ENCODE measurements at places on chromosomes 11 and 22.
A peak's percentile ranks its signal among the peaks of the same experiment; 100 is the strongest.

DNA sequence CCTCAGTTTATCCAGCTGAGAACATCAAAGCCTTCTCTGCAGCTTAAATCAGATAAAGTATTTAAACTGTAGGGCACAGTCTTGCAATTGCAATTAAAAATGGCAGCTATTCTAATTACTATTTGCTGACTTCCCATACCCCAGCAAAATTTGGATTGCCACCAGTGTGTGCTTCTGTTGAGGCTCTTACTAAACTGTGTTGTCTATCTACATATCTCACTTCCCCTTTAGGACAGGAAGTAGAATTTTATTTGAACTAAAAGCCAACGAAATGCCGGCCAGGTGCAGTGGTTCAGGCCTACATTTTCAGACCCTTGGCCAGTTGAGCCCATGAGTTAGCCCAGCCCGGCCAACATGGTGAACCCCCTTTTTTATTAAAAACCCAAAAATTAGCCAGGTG, 7.1 kb downstream of the SAA4 start:
- no peak for DNase-seq

DNA sequence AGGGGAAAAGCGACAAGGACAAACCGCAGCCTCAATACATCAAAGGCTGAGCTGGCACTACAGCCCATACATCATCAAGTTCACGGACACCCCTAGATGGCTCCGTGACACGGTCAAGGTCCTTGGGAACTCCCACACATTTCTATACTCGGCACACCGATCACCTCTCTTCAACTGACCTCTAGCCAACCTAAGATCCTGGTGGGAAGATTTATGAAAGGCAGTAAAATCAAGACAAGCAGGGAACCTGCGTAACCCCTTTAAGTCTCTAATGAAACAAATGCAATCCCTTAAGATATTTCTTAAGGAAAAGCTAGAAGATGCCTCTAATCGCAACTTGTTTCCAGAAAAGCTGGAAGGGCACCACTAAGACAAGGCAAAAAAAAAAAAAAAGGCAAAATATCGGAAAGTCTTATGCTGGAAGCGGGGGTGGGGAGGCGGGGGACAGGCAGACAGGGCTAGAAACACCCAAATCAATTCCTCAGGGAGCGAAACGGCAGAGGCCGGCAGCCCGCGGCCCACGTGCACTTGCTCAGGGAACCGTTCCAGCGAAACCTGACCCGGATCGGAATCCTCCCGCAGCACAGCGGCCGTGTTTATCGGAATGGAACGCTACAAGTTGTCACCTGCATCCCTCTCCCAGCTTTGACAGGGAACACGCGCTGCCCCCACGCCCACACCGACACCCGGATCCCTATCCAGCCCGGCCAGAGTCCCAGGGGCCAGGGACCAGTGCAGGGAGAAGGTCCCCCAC, 1.4 kb downstream of the ARHGAP20 start:
- no peak for DNase-seq

DNA sequence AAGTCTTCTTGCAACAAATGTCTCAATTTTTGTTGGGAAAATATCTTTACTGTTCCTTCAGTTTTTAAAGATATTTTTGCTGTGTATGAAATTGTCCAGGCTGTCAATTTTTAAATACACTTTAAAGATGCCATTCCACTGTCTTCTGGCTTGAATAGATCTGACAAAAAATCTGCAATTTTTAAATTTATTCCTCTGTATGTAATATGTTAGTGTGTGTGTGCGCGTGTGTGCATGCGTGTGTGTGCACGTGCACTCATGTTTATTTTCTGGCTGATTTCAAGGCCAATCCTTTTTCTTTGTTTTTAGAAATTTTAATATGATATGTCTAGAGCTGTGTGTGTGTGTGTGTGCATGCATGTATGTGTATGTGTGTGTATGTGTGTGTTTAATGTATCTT, 263.2 kb upstream of the SESN3 start:
- DNase-seq, result no peak

- peak; percentile 25 for DNase-seq
Measured at GRCh38 chr22:46614025-46614931, 5.9 kb upstream of the GRAMD4 start.

DNA sequence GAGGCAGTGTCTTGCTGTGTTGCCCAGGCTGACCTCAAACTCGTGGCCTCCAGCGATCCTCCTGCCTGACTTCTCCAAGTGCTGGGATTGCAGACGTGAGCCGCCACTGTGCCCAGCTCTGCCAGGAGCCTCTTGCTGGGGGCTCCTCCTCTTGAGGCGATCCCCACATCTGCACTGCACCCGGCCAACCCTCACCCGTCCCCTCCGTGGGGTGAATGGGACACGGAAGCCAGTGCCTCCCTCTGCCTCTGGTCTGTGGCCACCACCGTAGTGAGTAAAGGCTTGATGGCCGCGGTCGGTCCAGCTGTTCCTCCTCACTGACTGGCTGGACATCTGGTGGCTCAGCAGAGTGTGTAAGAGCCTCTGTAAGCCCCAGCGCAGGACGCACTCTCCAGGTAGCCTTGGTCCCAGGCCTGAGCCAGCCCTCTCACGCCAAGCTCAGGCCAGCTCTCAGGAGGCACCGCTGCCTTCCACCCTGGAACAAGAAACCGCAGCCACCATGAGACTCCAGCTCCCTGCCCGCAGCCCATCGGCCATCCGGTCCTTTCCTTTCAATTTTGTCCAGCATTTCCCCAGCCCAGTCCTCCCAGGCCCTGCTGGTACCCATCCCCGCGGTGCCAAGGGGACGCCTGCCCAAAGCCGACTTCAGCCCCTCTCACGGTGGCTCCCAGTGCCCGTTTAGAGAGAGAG, 100.3 kb downstream of the BRD1 start:
- no peak for DNase-seq

- DNase-seq, result no peak
Measured at GRCh38 chr22:45268167-45268957, 16.4 kb upstream of the UPK3A start.

DNA sequence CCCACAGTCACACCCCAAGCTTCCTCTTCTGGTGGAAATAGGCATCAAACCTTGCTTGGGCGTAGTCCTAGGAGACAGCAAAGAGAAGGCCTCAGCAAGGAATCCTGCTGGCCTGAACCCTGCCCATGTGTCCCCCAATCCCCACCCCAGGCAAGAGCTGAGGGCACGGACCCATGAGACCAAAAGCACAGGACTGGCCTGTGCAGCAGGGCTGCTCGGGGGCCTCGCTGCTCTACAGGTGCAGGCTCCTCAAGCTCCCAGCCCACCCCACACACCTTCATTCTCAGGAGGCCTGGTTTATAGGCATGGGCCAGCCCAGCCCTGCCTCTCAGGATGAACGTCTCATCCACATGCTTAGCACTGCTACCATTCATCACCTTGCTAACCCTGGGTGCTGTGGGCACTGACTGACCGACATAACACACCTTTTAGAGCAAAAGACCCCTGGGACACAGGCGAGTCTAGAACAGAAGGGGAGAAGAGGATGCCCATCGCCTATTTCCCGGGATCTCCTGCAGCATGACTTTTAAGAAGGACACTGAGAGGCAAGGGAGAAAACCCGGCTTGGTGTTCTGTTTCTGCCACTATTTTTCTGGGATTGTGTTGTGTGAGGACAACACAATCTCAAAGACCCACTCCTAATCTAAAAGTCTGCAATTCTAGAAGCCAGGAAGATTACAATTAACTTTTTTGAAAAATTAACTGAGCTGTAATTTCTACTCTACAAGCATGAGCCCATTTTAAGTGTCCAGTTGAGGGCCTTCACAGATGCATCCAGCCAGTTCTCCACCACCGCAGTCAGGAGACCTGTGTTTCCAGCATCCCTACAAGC, 15.4 kb downstream of the TCIRG1 start:
- DNase-seq, result no peak

- no peak for DNase-seq
Measured at GRCh38 chr11:134646561-134646960, 234.5 kb upstream of the B3GAT1 start.

DNA sequence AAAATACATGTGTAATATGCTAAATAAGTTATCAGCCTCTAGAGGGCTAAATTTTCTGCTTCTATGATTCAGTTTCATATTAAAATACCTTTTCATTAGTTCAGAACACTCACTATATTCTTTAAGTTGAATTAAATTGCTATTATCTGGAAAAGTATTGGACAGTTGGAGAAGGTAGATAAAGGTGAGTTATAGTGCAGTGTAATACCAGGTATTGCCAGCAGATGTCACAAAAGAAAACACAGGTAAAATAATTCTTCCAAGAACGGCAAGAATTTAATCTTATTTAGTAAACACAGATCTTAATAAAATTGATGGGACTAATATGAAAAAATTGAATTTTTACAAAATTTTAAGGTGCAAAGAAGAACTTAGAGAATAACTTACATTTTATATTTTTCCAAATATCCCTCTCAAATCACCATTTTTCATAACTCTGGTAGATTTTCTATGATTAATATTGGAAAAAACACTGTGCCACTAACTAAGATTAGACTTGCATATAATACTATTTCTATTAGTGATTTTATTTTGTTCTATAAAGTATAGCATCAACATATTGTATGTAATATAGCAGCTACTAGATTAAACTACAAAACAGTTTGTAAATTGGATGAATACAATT, 1.7 kb upstream of the LRRC4C start:
- no peak for DNase-seq

DNA sequence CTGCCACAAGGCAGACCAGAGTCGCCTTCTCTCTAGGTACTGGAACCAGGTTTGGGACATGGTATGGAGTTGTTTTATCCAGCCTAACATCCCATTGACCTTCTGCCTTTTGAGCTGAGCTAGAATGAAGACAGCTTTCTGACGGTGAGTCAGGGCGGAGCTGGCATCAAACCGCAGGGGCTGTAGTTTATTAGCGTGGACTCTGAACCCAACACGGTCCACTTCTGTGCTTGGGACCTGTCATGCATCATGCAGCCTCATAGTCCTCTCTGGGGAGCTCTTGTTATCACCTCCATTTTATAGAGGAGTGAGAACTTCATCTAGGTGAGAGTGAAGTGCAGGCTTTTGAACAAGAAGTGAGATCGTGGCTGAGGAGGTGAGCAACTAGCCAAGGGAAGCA, 8.3 kb downstream of the GAL3ST1 start:
- DNase-seq, result no peak

- no peak for DNase-seq
Measured at GRCh38 chr11:65150509-65151299, 16.4 kb upstream of the SYVN1 start.

DNA sequence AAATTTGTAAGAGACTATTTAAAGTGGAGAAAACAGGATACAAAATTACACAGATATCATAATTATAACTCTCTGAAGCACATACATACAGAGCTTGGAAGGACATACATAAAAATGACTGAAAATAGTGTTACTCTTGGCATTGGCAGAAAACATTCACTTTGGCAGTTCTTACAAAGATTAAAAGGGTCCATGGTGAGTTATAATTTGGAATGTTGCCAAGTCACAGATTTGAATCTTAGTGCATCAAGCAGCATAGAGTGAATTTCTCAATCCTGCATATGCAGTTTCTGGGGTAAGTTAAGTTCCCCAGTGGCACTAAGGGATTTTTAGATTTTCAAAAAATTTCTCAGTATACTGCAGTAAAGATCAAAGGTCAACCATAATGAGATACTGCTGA, 115.9 kb downstream of the CCDC81 start:
- DNase-seq, result no peak

- DNase-seq, result no peak
Measured at GRCh38 chr11:64314805-64315561, 2.4 kb downstream of the TRMT112 start.

- no peak for DNase-seq
Measured at GRCh38 chr22:29004647-29005371, 56.8 kb downstream of the C22orf31 start.

- no peak for DNase-seq
Measured at GRCh38 chr22:41223535-41223934, 17.2 kb downstream of the CHADL start.

DNA sequence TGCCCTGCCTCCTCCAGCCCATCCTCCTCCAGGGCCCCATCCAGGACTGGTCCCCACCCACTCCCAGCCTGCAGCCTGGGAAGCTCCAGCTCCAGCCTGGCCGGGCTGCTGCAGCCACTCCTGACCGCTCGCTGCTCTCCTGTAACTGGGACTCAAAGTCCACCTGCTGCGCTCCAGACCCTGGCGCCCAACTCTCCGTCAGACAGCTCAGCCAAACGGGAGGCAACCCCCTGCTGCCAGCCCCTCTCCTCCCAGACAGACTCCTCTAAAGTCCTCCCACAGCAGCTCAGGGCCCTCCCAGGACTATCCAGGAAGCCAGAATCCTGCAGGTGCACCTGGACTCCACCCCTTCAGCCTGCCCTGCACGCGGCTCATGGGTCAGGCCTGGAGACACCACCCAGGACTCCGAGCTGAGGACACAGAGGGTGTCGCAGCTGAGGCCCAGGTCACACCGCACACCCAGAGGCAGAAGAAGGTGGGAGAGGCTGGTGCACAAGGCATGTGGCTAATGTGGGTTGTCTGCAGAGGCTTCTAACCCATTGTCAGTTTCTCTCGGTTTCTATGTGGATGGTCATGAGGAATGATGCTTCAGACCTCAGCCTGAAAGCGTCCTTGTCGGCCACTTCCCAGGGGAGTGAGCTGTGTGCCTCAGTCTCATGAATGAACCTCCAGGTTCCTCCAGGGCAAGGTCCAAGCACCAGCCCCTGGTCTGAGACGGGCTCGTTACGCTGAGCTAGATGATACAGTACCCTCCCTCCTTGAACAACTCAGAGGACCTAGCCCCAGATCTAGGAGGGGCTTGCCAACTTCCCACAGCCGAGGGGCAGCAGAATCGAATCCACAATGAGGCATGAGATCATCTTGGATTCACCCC, 1514.8 kb downstream of the TBC1D22A start:
- no peak for DNase-seq

DNA sequence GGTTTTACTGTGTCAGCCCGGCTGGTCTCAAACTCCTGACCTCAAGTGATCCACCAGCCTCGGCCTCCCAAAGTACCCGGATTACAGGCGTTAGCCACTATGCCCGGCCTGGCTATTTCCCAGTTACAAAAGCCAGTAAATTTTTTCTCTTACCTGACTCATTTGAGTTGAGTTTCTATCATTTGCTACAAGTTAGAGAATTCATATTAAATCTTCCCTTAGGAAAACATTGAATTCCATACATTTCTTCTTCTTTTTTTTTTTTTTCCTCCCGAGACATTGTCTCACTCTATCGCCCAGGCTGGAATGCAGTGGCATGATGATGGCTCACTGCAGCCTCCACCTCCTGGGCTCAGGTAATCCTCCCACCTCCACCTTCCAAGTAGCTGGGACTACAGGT, 26.0 kb downstream of the CHEK2 start:
- no peak for DNase-seq

DNA sequence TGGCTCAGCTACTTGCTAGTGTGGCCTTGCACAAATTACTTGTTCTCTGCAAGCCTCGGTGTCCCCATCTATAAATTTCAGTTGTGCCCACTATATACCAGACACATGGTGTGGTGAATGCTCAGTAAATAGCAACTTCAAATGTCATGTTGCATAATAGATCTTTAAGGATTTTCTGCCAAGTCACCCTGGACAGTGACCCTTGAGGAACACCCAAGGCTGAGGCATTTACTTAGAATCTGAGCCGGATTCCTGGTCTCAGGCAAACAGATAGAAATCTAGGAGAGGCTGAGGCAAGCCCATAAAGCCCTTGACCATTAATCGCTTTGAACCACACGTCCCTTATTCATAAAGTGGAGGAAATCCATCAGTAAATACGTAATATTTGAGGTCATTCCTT, 9.7 kb downstream of the TEAD1 start:
- DNase-seq, result no peak
